CD4-positive, alpha-beta T cell (primary cell): ENCODE measurements at places on chromosomes 5 and 9.

DNA sequence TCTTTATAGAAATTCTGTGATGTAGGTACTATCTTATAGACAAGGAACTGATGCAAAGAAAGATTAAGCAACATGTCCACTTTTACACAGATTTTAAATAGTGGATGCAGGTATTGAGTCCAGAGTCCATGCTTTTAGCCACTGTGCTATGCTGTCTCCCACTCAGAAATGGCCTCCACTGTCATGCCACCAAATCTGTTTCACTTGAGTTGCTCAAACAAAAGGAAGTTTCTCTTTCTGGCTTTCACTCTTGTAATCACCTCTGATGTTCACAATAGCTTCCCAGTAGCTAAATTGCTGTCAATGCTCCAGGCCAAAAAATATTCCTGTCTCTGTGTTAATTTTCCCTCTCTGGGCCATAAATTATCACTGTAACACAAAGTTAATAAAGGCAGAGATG, 77.0 kb upstream of the RASA1 start:
- no peak for DNase-seq

DNA sequence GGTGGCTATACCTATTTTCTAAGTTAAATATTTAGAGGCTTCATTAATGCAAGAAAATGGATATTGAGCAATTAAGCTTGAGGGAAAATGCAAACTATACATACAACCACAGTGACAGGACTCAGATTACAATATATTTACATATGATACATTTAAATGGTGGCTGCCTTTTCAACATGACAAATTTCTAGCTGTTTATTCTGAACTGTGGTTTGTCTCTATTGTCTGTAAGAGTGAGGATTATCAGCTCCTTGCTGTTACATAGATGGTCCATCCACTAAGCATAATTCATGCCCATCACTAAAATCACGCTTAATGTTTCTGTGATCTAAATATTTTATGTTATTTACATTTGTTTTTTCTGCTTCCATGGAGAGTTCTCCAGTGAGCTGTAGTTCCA, 81.1 kb upstream of the SGCD start:
- no peak for DNase-seq

DNA sequence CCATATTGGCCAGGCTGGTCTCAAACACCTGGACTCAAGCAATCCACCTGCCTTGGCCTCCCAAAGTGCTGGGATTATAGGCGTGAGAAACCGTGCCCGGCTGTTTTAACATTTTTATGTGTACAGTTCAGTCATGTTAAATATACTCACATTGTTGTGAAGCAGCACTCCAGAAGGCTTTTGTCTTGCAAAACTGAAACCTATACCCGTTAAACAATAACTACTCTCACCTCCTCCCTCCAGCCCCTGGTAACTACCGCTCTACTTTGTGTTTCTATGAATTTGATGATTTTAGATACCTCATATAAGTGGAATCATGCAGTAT, 23.1 kb upstream of the SHB start:
- DNase-seq: no peak

DNA sequence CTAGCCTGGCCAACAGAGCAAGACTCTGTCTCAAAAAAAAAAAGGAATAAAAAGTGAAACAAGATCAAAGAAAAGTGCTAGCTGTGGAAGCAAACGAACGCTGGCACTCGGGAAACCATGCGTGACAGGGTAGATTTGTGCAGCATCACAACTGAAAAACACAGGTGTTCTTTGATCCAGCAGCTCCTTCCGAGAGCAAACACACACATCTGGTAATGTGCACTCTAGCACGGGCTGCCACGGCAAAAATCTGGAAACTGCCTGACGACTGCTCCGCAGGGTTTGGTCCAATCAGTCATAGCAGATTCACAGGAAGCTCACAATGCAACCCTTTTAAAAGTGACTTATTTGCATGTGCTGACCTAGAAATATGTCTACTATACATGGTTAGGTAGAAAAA, 80.0 kb downstream of the SYK start:
- no peak for DNase-seq

DNA sequence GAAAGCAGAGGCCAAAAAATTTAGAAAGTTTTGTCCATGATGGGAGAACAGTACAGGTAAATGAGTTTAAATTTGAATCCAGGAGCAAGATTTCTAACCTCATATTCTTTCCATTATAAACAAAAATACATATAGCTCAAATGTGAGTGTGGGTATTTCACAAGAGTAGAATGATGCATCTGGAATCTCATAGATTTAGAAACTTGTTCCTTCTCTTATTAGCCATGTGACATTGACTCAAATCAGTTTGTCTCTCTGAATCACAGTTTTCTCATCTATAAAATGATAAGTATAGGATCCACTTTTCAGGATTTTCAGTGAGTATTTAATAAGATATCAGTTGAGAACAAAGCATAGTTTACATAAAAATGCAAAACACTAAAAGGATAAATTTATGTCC, 436.3 kb upstream of the PAPPA start:
- DNase-seq: no peak

GRCh38 chr5:65825408-65826328, 100.7 kb upstream of the ERBIN start:
- peak; percentile 45 for DNase-seq

GRCh38 chr9:131732061-131732526, 7.8 kb downstream of the RAPGEF1 start:
- no peak for DNase-seq

DNA sequence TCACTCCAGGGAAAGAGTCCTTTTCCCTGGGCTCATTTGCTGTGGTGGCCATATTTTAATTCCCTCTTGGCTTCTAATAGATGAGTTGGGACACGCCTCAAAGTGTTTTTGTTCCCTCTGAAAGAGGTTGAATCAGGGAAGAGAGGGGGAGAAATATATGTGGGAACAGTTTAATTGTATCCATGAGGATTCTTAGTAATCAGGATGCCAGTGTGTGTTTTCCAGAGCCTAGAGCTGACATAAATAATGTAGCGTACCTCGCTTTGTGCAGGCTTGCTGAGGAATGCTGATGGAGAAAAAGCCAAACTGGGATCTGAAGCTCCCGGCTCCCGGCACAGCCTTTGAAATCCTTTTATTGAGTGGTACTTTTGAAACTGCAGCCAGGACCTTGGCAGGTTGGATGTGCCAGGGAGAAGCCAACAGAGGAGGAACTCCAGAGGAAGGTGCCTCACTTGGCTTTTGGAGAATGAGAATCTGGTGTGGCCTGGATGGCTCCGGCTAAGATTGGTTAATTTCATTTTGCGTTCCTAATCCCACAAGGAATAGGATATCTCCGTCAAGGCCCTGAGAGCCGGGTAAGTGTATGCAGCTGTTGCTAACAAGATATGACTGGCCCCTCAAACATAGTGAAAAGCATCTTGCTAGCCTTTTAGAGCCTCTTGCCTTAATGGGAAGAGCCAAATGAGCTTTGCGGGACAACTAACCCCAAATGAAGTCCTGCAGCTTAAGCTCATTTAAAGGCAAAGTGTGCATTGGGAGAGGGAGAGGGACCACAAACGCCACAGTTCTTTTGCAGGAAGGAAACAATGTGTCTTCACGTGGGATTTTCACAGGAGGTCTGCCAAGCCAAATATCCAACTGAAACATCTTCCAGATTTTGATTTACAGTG, 471.1 kb upstream of the WWC1 start:
- DNase-seq: no peak

DNA sequence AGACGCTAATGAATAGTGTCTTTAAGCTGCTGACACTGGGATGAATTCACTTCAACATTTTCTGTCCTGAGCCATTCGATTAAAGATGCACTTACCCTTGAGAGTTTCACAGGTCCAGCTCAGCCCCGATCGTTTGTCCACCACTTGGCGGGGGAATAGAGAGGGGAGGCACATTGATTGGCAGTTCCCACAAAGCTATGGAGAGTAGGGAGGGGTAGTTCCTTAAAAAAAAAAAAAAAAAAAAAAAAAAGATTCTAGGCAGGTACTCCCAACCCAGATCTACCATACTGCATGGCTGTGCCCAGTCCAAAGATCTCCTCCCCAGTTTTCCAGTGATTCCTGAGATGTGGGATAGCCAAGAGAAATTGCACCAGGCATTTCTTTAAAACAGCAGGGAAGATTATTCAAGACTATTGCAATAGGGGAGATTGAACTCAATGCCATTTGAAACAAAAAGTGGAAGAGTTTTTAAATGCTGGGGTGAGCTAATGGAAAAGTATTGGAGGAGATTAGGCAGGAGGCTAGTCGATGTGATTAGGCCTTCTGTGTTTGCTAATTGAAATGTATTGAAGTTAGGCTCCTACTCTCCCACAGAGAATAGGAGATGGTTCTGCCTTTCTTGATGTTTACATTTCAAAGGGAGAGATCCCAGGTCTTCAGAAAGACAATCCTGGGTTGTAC, 2217.4 kb upstream of the WWC1 start:
- DNase-seq: no peak

DNA sequence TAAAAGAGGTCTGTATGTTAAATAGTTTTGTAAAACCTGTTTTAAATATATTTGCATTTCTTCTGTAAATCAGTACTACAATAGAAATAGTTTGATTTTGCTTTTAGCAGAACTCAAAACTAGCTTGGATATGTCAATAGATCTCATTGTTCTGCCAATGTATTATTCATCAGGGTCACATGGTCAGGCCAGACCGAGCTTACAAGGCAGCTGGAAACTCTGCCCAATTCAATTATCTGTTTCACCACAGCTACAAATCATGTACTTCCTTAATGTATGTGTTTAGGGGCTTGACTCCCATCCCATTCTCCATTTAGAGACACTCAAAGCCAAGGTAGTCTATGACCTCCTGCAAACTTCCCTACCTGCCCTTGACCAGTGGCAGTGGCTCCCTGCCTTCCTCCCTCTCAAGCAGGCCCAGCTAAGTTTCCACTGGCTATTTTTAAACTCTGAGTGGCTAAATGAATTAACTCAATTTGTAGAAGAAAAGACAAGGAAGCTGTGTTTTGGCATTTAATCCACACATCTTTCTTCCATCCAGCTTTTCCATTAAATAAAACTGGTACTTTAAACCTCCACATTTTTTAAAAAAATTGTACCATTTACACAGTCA, 46.4 kb upstream of the SELENOP start:
- DNase-seq: no peak

DNA sequence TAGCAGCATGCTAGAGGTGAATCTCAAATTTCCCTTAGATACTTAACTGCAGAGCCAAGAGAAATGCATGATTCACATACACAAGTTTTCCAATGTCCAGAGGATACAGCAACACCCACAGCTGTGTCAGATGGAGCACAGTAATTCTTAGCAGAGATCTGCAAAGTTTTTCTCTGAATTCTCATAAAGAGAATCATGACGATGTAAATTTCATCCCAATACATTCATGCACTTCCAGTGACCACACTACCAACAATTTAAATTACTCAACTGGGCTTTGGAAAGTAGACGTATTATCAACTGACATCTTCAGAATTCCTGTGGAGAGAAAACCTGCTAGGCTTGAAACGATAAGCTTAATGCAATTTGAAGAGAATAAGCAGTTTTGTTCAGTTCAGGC, 378.8 kb upstream of the TLE4 start:
- DNase-seq: no peak

GRCh38 chr9:37902796-37903646, 906 bp downstream of the SLC25A51 start:
- DNase-seq: no peak

DNA sequence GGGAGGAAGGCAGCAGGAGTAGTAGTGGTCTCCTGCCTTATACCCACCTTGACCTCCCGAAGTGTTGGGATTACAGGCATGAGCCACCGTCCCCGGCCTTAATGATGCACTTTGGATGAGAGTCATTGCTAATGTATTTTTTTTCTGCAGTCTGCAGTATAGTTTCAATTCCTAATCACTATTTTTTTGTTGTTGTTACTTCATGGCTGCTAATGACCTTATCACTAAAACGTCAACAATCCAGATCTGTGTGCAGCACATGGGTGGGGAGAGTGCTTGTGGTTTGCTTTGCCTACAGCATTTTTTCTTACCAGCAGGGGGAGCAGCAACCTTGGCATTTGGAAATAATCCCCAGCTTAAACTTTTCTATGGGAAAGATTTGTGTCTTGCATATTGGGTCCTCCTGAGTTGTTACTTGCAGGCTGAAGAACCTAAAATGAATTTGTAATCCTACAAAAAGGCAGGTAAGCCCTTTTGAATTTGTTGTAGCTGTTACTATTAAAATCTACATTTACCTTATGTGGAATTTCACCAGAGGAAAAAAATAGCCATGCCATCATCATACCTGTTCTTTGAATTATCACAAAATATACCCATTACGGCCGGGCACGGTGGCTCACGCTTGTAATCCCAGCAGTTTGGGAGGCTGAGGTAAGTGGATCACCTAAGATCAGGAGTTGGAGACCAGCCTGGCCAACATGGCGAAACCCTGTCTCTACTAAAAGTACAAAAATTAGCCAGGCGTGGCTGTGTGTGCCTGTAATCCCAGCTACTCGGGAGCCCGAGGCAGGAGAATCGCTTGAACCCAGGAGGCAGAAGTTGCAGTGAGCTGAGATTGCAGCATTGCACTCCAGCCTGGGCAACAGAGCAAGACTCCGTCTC, 6.3 kb upstream of the MED7 start:
- peak; percentile 66 for DNase-seq
